Activated T-cell treated with anti-CD3 and anti-CD28 coated beads, Interleukin-2, amount 50 U/mL, for 72 hours (primary cell): ENCODE measurements at places on chromosomes 11 and 22.

DNA sequence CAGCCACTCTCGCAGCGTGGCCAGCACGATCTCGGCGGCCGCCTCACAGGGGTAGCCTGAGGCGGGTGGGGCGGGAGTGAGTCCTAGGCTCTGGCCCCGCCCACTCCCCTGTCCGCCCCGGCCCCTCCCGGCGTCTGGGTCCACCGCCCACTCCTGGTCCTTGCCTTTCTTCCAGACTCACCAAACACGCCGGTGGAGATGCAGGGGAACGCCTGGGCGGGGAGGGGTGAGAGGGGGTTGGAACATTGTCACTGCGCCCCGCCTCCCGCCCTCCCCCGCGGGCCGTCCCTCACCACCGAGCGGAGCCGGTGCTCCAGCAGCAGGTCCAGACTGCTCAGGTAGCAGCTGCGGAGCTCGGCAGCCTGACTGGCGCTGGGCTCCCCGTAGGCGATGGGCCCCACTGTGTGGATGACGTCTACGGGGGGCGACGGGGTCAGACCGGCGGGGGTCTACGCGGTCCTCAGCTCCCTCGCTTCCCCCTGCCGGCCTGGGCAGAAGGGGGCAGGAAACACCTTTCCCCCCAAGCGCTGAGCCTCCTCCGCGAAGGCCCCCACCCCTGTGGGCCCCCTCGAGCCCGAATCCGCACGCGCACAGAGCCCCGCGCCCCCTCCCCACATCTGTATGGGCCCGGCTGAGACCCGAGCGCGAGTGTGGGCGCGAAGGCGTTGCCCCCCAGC lies 13.2 kb downstream of the OTUB1 start:
- DNase-seq, result peak; percentile 56

- no peak for DNase-seq
Measured at GRCh38 chr11:118979434-118979833, 7.9 kb downstream of the FOXR1 start.

- peak; percentile 4 for DNase-seq
Measured at GRCh38 chr22:27802346-27803073, 954 bp upstream of the MN1 start.

DNA sequence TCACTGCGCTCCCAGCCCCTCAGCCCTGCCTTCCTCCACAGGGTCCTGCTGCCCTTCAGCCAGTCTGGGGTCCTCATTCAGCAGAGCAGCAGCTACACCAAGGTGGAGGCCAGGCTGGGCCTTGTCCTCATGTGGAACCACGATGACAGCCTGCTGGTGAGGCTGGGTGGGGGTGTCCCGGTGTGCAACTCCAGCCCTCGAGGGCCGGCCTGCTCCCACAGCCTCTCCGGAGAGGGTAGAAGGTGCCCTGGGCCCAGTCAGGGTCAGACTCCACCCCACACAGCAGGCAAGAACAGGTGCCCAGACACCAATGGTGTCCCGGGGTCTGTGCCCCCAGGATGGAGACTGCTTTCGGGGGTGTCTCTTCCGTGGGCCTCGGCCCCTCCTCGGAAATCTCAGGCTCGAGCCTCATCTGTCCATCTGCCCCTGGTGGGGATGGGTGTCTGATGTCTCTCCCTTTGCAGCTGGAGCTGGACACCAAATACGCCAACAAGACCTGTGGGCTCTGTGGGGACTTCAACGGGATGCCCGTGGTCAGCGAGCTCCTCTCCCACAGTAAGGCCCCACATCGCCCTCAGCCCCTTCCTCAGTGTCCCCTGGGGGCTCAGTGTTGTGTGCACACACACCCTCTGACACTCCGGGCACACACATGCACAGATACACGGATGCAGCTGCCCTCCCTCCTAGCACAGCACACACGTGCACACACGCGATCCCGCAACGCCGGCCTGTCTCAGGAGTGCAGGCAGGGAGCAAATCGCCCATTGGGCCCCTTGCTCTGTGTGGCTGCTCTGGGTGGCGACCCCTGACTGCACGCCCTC lies 4.9 kb downstream of the MUC5AC start:
- DNase-seq, result no peak

GRCh38 chr11:118592616-118593367 lies 14.6 kb upstream of the PHLDB1 start:
- DNase-seq, result no peak

DNA sequence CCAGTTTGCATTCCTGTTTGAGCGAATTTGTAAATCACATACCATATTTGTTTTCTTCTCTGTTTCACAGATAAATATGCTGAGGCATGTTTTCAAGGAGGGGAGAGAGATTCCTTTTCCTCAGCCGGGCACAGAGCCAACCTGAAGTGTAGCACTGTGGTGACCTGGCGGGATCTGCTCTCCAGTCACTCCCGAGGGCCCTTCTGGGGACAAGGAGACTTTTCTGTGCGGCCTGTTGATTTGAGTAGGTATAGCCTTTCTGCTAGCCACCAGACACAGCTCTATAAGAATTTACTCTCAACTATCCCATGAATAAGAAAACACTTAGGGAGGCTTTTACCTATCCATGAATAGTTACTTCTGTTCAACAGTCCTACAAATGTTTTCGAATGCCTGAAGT lies 63.5 kb upstream of the FDX1 start:
- no peak for DNase-seq

DNA sequence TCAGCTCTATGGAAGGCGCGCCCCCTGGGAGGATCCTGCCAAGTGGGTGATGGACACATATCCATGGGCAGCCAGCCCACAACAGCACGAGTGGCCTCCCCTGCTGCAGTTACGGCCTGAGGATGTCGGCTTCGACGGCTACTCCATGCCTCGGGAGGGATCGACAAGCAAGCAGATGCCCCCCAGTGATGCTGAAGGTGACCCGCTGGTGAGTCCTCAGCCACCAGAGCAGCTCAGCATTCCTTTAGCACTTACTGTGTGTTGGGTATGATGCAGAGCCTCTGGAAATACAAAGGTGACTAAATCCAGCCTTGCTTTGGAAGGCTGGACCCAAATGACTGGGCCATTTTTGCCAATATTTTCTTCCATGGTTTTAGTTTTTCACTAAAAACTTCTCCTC lies 45.7 kb downstream of the DBX1 start:
- DNase-seq, result no peak

DNA sequence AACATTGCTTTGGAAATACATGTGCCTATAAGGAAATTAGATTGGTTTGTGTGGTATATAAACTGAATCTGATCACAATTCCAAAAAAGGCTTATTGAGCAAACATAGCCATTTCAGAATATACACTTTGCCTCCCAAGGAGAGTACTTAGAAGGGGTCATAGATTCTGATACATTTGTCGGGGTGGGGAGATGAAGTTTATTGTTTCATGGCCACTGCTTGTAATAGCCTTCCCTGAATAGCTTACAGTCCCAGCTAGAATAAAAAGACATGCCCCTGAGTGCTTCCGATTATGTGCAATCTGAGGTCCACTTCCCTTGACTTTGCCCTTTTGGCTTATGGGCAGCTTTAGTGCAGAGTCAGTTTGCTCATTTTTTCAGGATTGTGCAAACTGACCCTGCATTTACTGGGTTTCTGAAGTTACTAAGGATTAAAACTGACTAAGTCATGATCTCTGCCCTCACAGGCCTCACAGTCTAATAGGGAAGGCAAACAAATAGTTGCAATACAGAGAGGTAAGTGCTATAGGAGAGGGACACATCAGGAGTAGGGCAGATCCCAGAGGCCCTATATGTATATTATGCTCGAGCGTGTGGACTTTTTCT lies 184.2 kb downstream of the BLID start:
- no peak for DNase-seq

GRCh38 chr22:27387561-27387960 lies 414.0 kb downstream of the MN1 start:
- DNase-seq, result no peak

- no peak for DNase-seq
Measured at GRCh38 chr22:46003271-46004091, 26.5 kb upstream of the WNT7B start.

DNA sequence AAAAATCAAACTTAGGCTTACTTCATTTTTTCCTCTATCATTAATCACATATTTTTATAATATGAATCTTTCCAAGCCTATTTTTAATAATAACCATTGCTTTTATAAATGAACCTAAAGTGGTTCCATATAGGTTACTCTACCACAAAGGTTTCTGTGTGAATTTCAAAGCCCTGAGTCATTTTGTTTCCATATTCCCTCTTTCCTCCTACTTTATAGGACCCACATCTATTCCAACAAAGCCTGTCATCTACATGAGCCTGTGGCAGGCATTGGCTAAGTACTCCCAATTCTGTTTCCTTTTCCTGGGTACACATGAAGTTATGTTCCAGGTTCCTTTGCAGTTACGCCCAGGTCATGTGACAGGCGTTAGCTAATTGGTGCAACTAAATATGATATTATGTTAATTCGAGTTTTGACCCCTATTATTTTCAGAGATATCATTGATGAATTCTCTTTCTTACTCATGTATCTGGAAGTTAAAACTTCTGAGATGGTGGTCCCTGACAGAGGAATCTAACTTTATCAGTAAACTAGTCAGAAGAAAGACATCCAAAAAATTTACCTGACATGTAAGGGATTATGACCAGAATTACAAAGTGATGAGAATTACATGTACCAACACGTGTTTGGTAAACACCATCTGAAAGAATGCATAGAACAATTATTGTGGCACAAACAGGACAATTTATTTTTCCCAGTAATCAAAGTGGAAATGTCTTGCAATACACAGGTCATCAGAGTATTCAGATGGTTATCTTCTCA lies 1264.0 kb upstream of the CNTN5 start:
- DNase-seq, result no peak

GRCh38 chr22:17684245-17684644 lies 45.7 kb downstream of the BCL2L13 start:
- no peak for DNase-seq

- no peak for DNase-seq
Measured at GRCh38 chr11:124152770-124153407, 30.3 kb upstream of the OR10D3 start.

GRCh38 chr11:87866951-87867350 lies 308.3 kb downstream of the RAB38 start:
- DNase-seq, result no peak

- no peak for DNase-seq
Measured at GRCh38 chr11:100705447-100705846, 18.4 kb downstream of the ARHGAP42 start.

- no peak for DNase-seq
Measured at GRCh38 chr11:78615724-78616123, 41.1 kb upstream of the NARS2 start.

DNA sequence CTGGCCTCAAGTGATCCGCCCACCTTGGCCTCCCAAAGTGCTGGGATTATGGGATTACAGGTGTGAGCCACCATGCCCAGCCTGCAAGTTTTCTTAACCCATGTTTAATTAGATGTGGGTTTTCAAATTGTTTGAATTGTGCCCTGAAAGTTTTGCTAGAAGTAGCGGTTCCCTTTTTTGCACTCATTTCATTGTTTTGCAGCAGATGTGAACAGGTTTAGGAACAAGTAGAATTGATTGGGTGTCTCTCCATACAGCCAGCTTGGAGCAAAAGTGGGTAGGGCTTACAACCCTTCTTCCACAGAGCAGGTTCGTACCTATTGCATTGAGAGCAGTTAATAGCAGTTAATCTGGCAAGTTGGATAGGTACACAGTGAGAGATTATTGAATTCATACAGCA lies 16.1 kb downstream of the EWSR1 start:
- no peak for DNase-seq

DNA sequence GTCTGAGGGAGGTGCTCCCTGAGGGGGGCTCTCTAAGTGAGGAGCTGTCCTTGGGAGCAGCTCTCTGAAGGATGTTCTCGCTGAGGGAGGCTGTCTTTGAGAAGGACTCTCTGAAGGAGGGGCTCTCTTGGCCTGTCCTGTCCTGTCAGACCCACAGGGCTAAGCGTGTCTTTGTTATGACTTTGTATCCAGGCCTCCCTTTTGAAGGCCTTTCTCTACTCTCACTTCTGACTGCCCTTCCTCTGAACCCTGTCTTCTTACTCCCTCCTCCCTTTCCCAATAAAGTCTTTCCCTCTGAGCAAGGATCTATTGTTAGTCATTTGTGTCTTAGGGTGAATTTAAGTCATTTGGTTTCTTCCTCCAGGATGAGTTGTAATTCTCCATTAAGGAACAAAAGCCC lies 330.1 kb upstream of the PLET1 start:
- DNase-seq, result no peak

GRCh38 chr22:38751422-38752346 lies 4.1 kb downstream of the SUN2 start:
- DNase-seq, result peak; percentile 79

- no peak for DNase-seq
Measured at GRCh38 chr11:75242722-75243600, 2.4 kb downstream of the TPBGL start.

DNA sequence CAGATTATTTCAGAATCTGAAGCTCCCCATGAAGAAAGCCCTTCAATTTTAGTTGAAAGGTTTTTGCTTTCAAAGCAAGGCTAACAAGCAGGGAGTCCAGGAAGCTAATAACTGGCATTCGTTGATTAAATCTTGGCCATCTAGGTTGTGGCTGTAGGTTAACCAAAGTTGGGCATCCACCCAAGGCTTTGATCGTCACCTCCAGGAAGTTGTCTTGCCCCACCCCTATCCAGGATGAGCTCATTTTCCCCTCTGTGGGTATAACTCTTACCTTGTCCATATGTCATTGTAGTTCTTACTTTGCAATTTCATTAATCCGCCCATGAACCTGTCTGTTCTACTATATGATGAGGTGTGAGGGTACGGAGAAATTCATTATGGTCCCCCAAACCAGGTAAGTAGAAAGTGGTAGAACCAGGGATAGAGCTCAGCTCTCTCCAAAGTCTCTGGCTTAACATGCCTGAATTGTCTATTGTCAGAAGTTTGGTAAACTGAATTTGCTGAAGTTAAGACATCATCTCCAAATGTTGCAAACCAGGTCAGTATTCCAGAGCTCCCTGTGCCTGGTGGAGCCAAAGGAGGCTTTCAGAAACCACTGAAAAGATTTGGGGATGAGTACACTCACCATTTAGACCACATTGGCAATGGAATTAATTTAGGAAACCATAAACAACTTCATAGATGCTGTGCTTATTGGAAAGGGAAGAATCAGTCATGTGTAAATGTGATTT lies 97.1 kb downstream of the CD44 start:
- DNase-seq, result peak; percentile 71

DNA sequence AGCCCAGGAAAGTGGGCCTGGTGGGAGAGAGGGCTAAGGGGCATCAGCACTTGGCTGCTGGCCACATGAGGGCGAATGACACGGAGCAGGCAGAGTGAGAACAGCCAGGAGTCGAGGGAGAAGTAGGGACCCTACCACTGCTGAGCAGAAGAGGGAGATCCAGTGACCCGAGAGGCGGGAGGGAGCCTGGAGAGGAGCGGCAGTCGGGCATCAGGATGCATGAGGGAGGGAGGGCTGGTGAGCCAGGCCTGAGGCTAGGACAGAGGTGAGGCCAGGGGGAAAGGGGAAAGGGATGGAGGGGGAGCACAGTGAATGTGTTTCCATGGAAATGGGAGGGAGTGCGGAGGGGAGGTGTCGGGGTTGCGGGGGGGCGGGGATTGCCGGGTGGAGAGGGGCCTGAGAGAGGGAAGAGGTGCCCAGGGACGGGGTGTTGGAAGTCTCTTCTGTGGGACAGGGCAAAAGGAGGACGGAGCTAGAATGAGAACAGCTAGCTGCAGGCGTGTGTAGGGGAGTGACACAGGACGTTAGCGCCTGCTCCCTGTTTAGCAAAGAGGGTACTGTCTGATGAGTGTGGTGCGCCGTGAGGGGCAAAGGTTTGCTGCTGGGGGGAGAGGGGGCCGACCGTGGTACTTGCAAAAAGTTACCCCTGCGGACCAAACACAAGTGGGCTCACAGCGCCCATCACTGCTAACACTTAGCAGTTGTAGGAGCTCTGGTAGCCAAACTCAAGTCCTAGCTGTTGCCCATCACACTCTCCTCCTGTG lies 37.1 kb upstream of the WNT11 start:
- no peak for DNase-seq
